ENCODE measurements at places on chromosomes 2 and 18. TPM values are rescaled to one million over a fixed set of nuclear protein-coding genes. Genes with fewer than 3 reads are reported as not detected.

RAB27B gene
- total RNA-seq = 1.5 TPM

GRCh38 chr2:47658646-47659320 lies 124.2 kb upstream of the MSH6 start:
- no peak for DNase-seq

DNA sequence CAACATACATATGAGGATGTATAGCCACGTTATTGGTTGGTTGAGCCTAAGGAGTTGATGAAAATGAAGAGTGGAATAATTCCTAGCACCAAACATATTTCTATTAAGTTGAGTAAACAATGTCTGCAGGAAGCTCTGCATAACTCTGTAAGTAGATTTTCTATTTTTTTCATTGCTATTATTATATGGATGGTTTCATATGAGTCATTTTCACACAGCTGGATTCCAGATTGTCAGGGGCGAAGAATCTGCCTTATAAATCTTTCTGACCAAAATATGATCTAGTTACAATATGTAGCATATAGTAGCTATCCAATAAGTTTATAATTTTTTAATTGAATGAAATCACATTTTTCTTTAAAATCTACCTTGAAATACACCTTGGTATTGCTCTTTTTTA lies 468.0 kb upstream of the PKDCC start:
- no peak for DNase-seq

DNA sequence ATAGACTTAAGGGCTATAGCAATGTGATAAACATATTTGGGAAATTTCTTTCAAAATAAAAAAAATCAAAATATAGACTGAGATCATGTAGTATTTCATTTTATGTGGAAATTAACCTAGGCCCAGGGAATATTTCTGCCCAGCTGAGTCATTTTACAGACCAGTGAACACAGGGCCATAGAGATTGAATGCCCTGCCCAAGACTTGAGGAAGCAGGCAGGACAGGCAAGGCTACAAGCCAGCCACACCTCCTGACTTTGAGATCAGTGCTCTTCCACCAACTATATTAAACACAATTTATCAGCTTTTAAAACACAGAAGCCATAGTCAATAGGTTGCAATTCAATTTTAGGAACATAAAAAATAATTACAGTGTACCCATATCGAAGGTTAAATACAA lies 12.9 kb downstream of the CCDC148 start:
- no peak for DNase-seq

DLX1 gene
- not detected for total RNA-seq

DNA sequence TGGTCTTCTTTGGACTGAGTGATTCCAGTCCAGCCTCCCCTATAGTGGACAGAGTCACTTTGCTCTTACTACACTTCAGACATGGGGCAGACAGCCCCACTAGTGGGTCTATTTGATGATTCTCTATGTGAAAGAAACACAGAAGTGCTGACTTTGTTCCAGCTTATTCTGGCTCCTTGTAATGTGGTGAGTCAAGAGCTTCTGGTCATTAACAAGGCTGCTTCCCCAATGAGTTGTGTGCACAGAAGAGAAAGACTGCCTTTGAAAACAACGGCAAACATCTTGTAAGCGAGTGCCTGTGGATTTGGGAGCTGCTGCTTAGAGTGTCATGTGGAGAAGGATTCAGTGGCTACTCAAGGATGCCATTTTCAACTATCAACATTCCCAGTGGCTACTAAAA lies 39.1 kb downstream of the RMC1 start:
- no peak for DNase-seq

KCNK3 gene
- total RNA-seq = not detected

DNA sequence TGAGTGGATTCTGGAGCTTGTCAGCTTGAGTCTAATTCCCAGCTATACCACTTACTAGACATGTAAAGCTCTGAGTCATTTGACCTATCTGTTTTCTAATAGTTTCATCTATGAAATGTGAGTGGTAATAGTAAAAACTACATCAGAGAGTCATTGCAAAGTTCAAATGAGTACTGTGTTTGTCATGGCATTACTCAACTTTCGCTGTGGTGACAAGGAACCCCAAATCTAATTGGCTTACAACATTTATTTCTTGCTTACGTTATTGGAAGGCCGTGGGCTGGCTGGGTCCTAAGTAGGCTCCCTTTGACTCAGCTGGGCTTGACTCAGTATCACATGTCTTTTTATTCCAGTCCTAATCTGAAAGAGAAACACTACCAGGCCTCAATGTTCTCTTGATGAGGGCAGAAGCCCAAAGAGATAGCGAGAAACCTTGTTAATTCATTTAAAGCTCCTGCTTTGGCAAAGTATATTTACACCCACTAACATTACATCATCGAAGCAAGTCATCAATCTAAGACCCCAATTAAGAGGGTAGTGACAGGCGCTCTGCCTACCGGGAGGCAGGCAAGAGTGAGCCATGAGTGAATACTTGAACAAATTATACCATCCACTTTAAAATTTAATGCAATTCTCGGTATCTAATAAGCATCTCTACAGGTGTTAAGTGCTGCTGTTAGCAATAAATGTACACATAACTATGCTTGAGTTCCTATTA lies 431.8 kb upstream of the SPHKAP start:
- no peak for DNase-seq

DNA sequence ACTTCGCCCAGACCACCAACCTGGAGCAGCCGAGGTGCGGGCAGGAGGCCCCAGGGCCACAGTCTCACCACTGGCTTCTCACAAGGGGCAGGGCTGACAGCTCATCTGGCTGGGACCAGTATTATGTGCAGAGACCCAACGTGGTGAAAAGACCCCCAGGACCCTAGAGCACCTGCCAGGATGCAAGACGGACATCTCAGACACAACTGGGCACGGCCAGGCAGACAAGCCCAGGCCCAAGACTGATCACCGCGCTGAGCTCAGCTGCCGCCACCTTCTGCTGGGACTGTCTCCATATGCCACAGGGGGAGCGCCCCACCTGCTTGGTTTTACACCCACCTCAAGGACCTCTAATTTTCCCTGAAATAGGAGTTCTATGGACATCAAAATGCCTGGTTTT lies 23.2 kb downstream of the HDAC4 start:
- DNase-seq = no peak

TRABD2A gene
- 189 TPM for total RNA-seq

- DNase-seq = no peak
These were observed 118.6 kb upstream of the SKOR2 start for GRCh38 chr18:47370052-47370451.

ME2 gene
- 43.2 TPM for total RNA-seq

TFCP2L1 gene
- not detected for total RNA-seq

GRCh38 chr18:56910967-56911366 lies 235.9 kb upstream of the BOD1L2 start:
- no peak for DNase-seq

LTBP1 gene
- not detected for total RNA-seq

GRCh38 chr18:5282770-5283169 lies 12.8 kb downstream of the ZBTB14 start:
- DNase-seq = no peak

GRCh38 chr2:238901461-238902057 lies 53.7 kb downstream of the TWIST2 start:
- no peak for DNase-seq

DNA sequence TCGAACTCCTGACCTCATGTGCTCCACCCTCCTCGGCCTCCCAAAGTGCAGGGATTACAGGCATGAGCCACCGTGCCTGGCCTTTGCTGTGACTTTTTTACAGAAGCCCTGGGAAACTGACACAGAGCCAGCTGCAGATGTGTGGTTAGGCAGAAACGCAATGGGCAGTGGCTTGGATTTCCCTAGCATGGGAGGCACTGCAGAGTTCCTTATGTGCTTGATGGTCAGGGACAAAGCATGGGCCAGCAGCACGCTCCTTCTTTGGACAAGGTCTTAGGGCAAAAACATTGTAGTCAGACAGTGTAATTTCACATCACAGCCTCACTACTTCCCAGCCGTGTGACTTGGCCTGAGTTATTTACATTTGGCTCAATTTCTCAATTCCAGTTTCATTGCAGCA lies 153.9 kb downstream of the RNF144A start:
- DNase-seq = no peak

GRCh38 chr2:64599469-64599868 lies 54.2 kb downstream of the SERTAD2 start:
- DNase-seq = no peak

- no peak for DNase-seq
These were observed 192.2 kb upstream of the HS6ST1 start for GRCh38 chr2:128510701-128511397.

POTEJ gene
- not detected for total RNA-seq

TRIM43 gene
- total RNA-seq = not detected

DOK6 gene
- not detected for total RNA-seq

- DNase-seq = no peak
These were observed 4.2 kb upstream of the CCDC178 start for GRCh38 chr18:33444709-33445108.

GRCh38 chr18:32237049-32237448 lies 47.2 kb downstream of the MEP1B start:
- DNase-seq = no peak

UGT1A3 gene
- total RNA-seq = not detected

GRCh38 chr2:108239786-108240185 lies at the start of gene SULT1C3:
SULT1C3 (plus strand) TSS chr2:108239968; CDS start chr2:108247195, 7,227 bp downstream.
- DNase-seq = no peak

GRCh38 chr18:7196421-7196820 lies 34.5 kb upstream of the LRRC30 start:
- no peak for DNase-seq

- DNase-seq = no peak
These were observed 318.0 kb downstream of the SOX11 start for GRCh38 chr2:6010163-6010562.

GRCh38 chr18:27382567-27383216 lies 197.6 kb upstream of the CHST9 start:
- DNase-seq = no peak

DNA sequence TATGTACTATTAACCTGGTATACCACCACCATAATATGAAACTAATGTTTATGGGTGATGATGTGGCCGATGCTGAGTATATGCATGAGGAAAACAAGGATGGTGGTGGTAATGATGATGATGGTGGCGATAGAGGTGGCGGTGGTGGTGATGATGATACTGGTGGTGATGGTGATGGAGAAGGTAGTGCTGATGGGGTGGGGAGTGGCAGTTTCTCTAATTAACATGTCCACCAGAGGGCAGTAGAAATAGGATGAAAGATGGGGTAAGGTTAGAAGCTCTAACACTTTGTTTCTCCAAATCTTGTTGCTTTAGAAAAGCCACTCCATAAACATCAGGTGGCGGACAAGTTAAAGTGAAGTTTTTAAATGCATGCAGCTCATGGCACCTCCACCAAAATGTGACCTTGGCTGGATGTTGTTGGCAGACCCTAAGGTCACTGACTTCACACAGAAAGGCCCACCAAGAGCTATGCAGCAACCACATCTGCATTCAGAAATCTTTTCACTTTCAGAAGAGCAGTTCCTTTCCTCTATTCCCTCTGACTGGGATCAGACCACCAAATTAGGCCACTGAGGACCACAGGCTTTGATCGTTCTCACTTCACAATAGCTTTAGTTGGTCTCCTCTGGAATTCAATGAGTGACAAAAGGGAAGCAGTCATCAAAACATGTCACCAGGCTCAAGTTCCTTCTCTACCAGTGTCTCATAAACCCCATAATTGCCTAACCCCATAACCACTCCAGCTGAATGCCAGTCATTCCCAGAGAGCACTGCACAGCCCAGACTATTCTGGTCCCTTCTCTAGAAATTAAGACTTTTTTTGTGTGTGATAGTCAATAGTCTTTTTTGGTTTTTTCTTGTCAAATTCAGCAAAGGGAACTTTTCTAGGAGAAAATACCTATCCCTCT lies 7.5 kb upstream of the BCL11A start:
- DNase-seq = no peak

SPDYA gene
- 4.6 TPM for total RNA-seq

CPO gene
- 0.30 TPM for total RNA-seq

GRCh38 chr18:37391156-37391555 lies 174.4 kb downstream of the CELF4 start:
- no peak for DNase-seq

GRCh38 chr18:56462276-56462675 lies 176.1 kb downstream of the TXNL1 start:
- no peak for DNase-seq

GRCh38 chr18:2900684-2901422 lies 54.0 kb downstream of the EMILIN2 start:
- DNase-seq = no peak

- no peak for DNase-seq
These were observed 284.3 kb upstream of the LRATD1 start for GRCh38 chr2:14348247-14348646.

MPP4 gene
- not detected for total RNA-seq

ADD2 gene
- total RNA-seq = 9.7 TPM

- DNase-seq = no peak
These were observed 60.6 kb downstream of the ZNF516 start for GRCh38 chr18:76434452-76434851.

GLB1L gene
- total RNA-seq = 4.0 TPM

LINC00305 gene
- total RNA-seq = not detected

GRCh38 chr2:46914578-46915230 lies 902 bp downstream of the MCFD2 start:
- no peak for DNase-seq

DNA sequence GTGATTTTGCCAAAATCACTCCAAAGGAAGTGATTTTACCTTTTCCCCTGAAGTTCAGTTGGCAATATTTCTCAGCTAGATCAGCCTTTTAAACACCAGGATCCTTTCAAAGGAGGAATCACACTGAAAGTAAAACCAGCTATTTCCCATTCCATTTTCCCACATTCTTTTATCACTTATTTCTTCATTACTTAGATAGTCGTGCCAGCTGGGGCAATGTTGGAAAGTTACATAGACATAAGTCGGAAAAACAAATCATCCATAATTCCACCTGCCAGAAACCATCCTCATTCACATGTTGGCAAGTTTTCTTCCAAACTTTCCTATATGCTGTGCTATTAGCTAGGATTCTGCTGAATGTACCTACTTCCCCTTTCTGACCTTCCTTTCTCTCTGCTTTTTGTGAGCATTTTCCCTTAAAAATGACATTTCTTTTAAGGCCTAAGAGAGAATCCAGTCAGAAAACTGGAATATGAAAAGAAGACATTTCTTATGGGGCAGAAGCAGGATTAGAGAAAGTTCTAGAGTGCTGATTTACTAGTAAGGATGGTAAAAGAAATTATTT lies 170.0 kb upstream of the STK17B start:
- no peak for DNase-seq

GRCh38 chr2:144227427-144228105 lies 292.4 kb downstream of the ZEB2 start:
- DNase-seq = no peak

- no peak for DNase-seq
These were observed 34.3 kb upstream of the PPP1CB start for GRCh38 chr2:28717339-28717758.

- no peak for DNase-seq
These were observed 198.0 kb upstream of the CCDC150 start for GRCh38 chr2:196441527-196441926.

Measured in naive thymus-derived CD4-positive, alpha-beta T cell (primary cell).